ENCODE measurements at places on chromosomes 13 and 19.

- no peak for DNase-seq
Measured at GRCh38 chr19:23437901-23438300, 42.6 kb upstream of the ZNF91 start.

- DNase-seq = no peak
Measured at GRCh38 chr19:49596954-49597702, 6.1 kb downstream of the PRR12 start.

DNA sequence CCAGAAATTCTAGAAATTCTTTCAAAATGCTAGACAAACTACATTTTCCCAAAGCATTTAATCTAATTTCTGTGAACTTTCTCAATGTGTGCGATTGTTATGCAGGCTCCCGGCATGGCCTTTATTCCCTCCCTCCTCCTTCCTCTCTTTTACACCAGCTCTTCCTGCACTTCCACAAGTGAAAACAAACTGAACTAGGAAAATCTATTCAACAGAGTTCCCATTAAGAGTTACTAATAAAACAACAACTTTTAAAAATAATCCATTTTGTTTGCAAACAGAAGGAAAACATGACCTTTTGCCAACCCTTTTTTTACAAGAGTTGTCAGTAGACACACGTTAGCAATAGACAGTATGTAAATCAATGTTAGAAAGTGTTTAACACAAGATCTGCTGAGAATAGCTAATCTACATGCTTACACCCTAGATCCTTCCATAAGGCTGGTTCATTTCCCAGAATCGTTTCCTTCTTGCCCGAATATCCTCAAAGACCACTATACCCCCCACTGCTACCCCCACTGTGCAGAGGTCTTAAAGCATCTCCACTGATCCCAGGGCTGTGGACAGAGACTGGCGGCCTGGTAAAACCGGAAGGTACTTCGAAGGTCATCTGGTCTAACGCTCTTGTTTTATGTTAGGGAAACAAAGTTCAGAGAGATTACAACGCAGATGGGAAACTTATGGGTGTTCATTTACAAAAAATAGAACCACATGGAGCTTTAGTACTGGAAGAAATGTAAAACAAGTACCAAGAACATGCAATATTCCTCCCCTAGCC is 98.0 kb downstream of the FOXO1 start:
- DNase-seq = no peak

- no peak for DNase-seq
Measured at GRCh38 chr19:398719-399118, 10.2 kb downstream of the C2CD4C start.

DNA sequence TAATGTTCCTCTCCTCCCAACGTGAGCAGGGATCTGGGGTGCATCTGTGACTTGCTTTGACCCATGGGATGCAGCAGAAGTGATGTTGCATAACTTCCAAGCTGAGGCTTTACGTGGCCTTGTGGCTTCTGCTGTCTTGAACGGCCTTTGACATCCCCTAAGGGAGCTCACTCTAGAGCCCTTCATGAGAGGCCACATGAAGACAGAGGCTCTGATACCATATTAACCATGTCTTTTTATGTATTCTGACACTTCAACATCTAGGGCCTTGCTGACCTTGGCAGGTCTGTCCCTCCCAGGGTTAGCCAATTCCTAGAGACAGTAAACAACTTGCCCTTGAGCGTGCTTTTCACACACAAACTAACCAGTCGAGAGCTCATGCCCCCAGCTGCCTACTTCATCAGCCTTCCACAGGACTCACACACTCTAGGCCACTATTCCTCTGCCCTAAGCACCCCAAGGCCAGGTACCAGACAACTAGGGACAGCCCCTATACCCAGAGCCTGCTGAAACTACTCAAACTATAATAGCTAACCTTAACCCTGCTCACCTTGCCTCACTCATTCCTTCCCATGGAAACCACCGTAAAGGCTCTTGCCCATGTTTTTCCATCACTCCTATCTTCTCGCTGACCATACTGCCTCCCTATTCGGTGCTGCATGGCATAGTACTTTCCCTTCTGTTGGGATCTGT is 45.4 kb downstream of the CCDC70 start:
- DNase-seq = no peak

DNA sequence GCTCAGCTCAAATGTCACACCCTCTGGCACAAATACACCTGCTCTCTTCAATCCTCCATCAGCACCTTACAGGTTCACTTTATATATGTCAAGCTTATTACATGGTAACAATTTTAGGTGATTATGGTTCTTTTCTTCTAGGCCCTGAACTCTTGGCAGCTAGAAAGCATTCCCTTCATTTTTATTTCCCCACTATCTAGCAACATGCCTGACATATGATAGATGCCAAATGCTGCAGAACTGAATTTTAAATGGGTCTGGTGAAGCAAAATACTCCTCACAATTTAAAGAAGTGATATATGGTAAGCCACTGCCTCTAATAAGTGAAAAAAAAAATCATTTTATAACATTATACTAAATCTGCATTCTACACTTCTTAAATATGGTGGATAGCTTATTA is 95.2 kb downstream of the USP12 start:
- no peak for DNase-seq

Data from activated CD4-positive, alpha-beta T cell treated with anti-CD3 and anti-CD28 coated beads for 48 hours (primary cell).